AG09309 (cell line): ENCODE measurements at places on chromosomes 1 and 21.

GRCh38 chr1:153919876-153920852 is 2.6 kb downstream of the GATAD2B start:
- no peak for DNase-seq

GRCh38 chr1:51156752-51157151 is 54.7 kb downstream of the C1orf185 start:
- no peak for DNase-seq

- DNase-seq, result no peak
Measured at GRCh38 chr1:225415967-225416745, 11.7 kb downstream of the LBR start.

- DNase-seq, result no peak
Measured at GRCh38 chr1:69569175-69569541, 1.4 kb downstream of the LRRC7 start.

DNA sequence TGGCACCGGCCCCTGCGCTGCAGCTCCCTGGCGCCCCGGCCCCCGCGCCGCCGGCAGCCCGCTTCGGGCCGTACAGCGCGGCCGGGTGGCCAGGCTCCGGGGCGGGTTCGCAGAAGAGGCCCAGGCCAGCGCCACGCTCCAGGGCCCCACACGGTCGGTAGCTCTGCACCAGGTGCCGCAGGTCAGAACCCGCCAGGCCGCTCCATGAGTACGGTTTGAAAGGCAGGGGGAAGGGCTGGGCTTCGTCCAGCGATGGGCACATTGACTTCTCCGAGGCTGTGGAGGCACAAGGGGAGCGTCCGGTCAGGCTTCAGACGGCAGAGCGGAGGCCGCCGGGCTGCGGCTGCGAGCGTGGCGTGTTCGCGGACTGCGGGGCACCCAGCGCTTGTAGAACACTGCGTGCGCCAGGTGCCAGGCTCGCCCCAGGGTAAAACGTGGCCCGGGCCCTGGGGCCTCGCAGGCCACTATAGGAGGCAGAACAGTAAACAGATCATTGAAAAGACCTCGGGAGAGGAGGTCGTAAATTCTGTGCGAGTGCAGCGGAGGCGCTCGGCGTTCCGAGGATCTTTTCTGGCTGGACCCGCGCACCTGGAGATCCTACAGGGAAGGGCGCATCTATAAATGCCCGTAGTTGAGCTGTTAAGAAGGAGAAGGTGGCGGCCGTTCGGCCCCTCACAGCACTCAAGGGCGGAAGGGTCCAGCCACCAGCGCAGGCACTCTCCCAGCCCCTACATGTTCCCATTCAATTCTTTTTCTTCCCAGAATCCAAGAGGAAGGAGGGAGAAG is 5.7 kb downstream of the GFI1 start:
- DNase-seq, result no peak

GRCh38 chr1:44377925-44378784 is 23.1 kb upstream of the ERI3 start:
- peak; percentile 14 for DNase-seq

DNA sequence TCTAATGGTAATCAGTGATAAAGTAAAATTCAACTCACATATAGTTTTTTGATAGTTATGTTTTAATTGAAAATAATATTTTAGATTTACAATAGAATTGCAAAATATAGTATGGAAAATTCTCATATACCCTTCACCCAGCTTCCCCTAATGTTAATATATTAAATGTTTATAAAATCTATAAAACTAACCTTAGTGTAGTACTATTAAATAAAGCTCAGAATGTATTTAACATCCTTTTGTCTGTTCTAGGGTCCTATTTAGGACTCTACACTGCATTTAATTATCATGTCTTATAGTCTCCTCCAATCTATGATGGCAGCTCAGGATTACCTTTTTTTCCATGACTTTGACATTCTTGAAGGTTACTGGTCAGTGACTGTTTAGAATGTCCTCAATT is 389.2 kb downstream of the LMX1A start:
- DNase-seq, result no peak

DNA sequence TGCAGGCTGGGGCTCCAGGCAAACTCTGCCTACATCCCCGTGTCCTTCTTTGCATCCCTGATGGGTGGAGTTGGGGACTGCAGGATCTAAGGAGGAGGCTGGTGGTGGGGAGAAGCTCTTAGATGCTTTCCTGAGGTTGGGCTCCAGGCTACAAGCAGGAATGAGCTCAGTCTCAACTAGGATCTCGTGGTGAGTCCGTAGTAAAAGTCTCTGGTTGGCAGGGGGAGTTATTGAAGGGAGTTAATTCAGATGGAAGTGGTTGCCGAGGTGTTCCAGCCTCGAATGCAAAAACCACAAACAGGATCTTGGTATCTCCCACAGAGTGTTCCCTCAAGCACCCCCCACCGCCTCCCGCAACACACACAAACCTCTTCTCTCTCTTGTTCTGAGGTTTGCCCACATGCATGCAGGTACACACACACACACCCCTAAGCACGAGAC is 35.0 kb downstream of the TMCC2 start:
- no peak for DNase-seq
